Activated T-cell treated with anti-CD3 and anti-CD28 coated beads, Interleukin-2, amount 50 U/mL, for 72 hours (primary cell): ENCODE measurements at places on chromosomes 2 and 18. TPM values are rescaled to one million over a fixed set of nuclear protein-coding genes. Genes with fewer than 3 reads are reported as not detected.

DNA sequence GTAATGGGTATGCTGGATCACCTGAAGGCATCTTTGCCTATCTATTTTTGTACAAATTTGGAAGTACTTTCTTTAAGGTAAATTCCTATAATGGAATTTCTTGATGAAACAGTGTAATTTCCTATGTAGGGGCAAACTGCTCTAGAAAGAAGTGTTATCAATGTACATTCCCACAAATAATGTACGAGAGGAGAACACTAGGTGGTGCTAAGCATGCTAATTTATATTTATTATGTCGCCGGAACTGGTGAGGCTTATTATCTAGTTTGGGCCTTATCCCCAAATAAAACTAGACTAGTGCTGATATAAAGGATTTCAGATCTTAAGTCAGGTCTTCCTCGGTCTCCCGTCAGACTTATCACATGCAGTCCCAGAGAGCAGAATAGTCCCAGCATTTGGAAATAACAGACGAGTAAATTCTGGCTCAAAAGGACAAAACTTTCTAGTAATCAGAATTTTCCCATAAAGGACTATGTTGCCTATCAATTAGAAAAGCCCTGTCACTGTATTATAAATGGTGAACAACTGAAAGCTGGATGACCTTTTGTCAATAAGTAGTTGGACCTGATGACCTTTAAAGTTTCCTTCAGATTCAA lies 86.9 kb upstream of the RBBP8 start:
- DNase-seq: no peak

GRCh38 chr18:3119401-3120341 lies 100.1 kb downstream of the MYOM1 start:
- DNase-seq: no peak

- DNase-seq: no peak
Observed at GRCh38 chr2:121949271-121949670, 193.8 kb downstream of the TSN start.

DNA sequence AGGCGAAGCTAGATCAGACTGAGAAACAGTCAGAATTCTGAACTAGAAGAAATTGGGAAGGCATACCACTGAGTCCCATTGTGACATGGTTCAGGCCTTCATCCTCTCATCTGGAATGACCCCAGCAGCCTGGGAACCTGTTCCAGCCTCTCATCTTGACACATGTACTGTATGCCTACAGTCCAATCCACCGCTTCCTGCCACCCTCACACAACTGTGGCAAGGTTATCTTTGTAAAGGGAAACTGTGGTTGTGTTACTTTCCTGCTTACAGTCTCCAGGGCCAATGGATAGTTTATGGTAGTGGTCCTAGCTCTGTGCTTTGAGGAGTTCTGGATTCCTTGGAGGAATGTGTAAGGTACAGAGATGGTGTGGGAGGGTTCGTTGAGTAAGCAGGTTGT lies 296.9 kb upstream of the TRIB2 start:
- no peak for DNase-seq

- peak; percentile 57 for DNase-seq
Observed at GRCh38 chr2:207528980-207529329, 807 bp upstream of the CREB1 start.

DNA sequence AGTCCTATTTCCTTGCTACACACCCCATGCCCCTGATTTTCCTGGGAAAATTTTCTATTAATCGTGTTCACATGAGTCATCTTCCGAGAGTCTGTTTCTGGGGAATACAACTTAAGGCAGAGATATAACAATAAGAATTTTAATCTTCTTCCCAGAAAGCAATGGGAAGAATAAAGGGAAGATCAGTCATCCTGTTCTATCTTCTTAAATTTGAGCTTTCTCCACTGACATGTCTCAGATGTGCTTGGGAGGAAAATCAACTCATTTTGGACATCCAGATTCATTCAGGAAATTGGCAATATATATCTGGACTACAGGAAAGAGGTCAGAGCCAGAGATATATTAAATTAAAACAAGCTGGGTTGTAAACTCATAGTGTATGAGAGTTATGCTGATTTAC lies 62.3 kb upstream of the SPAG16 start:
- no peak for DNase-seq

DNA sequence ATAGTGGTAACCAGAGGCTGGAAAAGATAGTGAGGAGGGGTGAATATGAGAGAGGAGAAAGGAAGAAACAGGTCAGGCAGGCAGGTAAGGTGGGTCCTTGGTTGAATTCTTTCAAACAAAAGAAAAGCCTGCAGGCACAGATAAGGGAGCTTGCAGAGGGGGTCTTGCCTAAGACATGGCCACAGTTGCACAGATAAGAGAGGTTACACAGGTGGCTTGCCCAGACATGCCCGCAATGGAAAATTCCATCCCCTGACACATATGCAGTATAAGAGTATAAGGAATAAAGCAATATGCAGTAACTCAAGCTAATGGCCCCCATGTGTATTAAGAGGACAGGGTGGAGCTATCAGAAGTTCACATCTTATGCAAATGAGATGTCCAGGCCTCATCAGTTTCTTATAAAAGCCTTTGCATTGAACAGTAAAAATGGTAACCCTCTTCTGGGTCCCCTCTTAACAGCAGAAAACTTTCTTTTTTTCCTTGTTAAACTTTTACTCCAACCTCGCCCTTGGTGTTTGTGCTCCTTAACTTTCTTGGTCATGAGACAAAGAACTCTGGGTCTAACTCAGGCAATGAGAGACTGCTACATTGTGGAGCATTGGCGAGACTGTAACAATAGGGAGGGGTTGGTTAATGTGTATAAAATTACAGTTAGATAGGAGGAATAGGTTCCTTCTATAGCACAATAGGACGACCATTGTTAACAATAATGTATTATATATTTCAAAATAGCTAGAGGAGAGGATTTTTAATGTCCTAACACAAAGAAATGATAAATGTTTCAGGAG lies 764.6 kb downstream of the TSN start:
- no peak for DNase-seq

DNA sequence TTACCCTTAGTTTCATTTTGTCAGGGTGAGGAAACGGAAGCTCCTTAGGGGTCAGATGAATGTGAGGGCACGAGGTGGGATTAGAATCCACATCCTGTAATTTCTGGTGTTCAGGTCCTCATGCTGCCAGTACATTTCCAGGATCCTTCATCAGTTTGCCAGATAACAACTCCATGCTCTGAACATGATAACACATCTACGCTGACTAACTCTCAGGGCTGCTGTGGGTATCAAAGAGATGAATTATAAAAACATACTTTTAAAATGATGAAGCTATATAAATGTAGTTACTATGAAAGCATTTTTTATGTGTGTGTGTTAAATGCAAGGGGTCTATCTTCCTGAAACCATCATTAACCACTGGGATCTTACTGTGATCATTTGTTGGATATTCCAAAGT lies 325.9 kb downstream of the SLC8A1 start:
- DNase-seq: no peak

- DNase-seq: no peak
Observed at GRCh38 chr2:49111006-49111405, 43.3 kb downstream of the FSHR start.

- DNase-seq: no peak
Observed at GRCh38 chr18:23038712-23039111, 96.6 kb upstream of the CABLES1 start.

- DNase-seq: no peak
Observed at GRCh38 chr2:20617081-20617575, 33.8 kb downstream of the HS1BP3 start.

- no peak for DNase-seq
Observed at GRCh38 chr2:44330801-44331200, 30.5 kb downstream of the PREPL start.

DNA sequence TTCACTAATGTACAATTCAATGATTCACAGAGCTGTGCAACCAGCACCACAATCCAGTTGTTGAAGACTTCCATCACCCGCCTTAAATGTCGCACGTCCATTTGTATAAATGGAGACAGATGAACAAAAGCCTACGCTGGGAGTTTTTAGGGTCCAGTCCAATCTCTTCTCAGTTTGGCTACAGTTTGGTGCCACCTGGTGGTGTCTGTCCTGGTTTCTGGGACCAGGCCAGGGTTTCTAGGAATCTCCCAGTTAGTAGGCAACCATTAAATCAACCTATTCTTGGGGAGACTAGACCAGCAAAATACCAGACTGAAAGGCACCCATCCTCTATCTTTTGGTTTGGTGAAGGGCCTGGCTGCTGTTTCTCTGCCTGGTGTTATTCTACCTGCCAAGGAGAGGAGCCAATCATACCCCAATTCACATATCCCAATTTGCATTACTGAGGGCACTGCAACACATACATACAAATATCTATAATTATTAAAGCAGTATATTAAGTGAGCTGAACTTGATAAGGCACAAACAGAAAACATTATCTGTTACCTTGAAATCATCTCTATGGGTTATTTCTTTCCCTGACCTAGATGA lies 3.2 kb upstream of the DDX1 start:
- peak; percentile 41 for DNase-seq

GRCh38 chr2:223896833-223897311 lies 48.3 kb downstream of the WDFY1 start:
- peak; percentile 37 for DNase-seq

Gene ANKRD30B
- not detected for total RNA-seq

Gene FAM124B
- 0.32 TPM for total RNA-seq

Gene MYCN
- total RNA-seq: not detected

Gene TUBB8B
- total RNA-seq: not detected

Gene FBXO48
- 3.2 TPM for total RNA-seq

Gene CDH7
- total RNA-seq: not detected

Gene RNF125
- 43.3 TPM for total RNA-seq

Gene MSH6
- total RNA-seq: 109 TPM

Gene YIPF4
- total RNA-seq: 48.7 TPM
